ENCODE measurements at places on chromosomes 13 and 19.

DNA sequence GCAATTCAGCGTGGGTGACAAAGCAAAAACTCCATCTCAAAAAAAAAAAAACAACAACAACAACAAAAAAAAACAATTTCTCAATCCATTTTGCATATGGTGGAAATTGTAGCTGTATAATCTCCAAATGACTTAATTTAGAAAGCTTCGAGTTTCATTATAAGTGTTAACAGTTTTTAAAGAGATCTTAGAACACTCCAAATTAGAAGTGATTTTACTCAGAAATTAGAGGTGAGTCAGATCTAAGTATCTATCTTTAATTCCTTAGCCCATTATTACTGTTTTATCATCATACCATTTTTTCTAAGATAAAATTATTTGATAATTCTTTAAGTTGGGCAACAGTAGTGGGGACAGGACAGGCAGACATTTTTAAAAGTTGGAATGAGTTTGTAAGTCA is 60.5 kb downstream of the ZMYM2 start:
- no peak for DNase-seq

GRCh38 chr19:1862424-1863327 is 703 bp downstream of the KLF16 start:
- DNase-seq, result no peak

GRCh38 chr19:10871711-10872545 is 575 bp downstream of the CARM1 start:
- no peak for DNase-seq

DNA sequence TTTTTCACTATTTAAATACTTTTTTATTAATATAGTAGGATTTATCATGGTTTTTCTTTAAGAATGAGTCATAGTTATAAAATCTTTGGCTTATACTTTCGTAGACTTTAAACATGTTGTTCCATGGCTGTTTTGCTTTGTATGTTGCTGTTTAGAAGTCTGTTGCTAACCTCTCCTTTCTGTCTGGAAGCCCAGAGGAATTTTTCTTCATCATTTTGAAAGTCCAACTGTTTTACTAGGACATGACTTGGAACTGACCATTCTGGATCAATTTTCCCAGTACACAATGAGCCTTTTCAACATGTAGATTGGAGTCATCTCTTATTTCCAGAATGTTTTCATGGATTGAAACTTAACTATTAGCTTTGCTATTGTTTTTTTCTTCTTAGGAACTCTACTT is 7.9 kb downstream of the CAB39L start:
- DNase-seq, result no peak

DNA sequence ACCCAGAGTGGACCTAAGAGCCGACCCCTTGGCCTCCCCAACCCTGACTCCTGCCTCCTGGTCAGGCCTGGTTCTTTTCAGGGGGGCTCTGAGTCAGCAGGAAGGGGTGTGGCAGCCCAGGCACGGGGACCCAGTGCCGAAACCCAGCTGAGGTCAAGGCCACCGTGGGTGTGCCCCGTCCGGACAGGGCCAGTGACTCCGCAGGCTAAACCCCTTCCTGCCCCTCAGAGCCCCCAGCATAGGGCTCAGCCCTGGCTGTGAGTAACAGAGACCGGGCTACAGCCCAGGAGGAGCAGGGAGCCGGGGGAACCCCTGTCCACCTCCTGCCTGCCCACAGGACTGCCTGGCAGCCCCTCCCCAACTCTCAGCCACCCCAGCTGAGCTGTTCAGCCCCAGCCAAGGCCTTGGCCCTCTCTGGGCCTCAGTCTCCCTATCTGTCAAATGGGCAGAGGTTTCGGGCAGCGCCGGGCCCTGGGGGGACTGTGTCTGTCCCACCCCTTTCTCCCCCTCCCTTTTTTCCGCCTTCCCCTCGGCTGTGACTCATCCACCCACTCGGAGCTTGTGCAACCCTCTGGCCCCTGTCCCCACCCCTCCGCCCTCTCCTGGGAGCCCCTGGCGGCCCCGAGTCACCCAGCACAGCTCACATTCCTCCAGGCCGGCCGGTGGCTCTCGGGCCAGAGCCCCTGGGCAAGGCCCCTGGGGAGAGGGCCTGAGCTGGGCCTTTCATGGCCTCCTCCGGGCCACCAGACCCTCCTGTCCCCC is 8.6 kb downstream of the ZBTB7A start:
- peak; percentile 79 for DNase-seq

DNA sequence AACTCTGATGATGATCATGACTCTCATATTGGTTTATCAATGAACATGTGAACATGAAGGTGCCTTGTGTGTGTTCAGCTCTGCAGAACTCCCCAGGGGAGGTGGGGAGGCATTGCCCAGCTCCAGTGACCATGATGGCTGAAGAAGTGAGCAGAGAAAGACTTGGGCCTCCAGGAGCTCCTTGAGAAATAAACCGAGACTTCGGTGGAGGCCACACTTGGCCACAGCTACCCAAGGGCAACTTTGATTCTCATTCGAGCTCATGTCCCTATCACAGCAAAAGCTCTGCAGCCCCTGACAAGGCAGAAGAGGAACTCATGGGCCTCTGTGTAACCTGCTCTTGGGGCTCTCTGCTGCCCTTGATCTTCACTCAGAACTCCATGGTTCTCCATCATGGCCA is 44.1 kb upstream of the ZNF536 start:
- DNase-seq, result no peak

DNA sequence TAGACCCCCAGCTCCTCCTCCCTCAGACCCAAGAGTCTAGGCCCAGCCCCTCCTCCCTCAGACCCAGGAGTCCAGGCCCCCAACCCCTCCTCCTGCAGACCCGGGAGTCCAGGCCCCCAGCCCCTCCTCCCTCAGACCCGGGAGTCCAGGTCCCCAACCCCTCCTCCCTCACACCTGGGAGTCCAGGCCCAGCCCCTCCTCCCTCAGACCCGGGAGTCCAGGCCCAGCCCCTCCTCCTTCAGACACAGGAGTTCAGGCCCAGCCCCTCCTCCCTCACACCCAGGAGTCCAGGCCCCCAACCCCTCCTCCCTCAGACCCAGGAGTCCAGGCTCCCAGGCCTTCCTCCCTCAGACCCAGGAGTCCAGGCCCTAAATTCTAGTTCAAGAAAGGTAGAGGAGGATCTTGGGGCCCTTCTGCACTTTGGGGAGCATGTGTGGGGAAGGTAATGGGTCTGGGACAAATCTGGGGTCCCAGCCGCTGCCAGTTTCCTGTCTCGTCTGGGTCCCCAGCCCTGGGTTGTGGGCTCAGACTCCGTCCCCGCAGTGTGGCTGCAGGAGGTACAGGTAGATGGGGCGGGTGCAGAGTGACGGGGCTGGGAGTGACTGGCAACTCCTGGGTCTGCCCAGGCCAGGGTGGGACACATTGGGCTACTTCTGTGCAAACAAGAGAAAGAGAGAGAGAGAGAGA is 3.2 kb upstream of the TMEM190 start:
- DNase-seq, result no peak

DNA sequence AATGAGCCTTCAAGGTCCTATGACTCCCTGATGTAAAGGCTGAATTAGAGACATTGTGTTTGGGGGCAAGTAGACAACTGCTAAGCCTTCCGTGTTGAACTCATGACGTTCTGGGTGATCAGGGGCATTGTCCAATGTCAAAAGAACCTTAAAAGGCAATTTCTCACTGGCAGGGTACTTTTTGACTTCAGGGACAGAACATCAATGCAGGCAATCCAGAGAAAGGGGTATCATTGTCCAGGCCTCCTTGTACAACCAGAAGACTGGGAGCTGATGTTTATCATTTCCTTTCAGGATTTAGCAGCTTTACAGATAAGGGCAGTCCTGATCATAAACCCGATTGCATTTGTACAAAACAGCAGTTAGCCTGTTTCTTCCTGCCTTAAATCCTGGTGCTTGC is 25.0 kb upstream of the SMAD9 start:
- DNase-seq, result no peak

DNA sequence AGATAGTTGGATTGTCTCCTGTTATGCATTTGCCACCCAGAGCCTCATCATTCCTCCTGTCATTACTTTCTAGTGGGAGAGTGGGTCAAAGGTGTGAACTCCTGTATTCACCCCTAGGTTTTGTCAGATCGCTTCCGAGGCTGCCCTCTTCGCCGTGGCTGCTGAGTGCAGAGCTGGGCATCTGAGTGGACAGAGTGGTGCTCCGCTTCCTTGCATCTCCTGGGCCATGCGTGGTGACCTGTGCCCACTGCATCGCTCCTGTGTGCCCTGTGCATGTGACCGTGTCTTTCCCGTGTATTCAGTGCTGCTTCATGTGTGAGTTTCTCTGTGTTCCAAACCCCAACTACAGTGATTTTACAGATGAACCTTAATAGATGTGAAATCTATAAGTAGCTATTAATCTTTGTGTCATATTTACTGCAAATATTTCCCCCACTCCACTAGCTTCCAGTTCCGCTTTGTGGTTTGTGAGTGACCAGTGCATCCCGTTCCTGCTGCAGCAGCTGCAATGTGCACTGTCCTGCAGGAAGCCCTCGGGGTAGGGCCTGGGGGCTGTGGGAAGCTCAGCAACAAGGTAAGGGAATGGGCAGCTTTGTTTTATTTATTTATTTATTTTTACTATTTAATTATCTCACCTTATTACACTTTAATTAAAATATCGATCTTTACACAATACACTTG is 53.1 kb downstream of the C13orf46 start:
- no peak for DNase-seq

DNA sequence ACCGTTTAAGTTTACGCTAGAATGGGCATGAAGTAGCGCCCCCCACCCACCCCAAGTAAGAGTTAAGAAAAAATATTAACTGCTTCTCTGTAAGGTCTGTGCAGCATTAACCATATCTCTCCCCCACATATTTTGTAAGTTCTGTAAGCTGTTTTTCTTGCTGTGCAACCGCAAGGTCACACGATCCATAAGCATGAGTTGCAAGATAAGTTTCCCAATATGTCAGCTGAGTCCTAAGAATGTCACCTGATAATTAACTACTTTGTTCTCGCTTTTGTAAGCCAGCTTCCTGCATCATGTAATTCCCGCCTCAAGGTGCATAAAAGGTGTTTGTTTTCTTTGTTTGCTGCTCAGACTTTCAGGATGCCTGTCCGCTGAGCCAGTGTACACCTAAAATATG is 187.0 kb downstream of the MYO16 start:
- no peak for DNase-seq

- peak; percentile 24 for DNase-seq
Observed at GRCh38 chr19:27974082-27974513, 1238.9 kb downstream of the UQCRFS1 start.

DNA sequence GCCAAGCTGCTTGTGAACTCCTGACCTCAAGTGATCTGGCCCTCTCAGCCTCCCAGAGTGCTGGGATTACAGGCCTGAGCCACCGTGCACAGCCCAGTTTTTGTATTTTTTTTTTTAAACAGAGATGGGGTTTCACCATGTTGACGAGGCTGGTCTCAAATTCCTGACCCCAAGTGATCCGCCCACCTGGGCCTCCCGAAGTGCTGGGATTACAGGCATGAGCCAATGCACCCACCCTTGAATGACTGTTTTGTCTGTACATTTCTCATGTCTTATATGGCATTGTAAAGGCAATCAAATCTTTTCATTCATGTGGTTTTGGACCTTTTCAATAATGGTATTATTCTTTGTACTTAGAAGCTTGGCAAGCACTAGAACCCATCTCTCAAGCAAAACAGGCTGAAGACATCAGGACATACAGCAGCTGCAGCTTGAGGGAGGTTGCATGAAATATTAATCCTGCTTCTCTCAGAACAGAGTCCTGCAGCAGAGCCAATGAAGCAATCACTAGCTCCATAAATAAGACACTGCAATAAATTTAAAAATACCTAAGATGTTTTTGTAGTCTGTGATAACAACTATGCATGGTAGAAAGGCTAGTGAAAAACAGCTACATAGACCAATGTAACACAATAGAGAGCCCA is 209.9 kb downstream of the TUBA3C start:
- DNase-seq, result no peak

- no peak for DNase-seq
Observed at GRCh38 chr13:108018371-108018870, 196.9 kb downstream of the LIG4 start.

DNA sequence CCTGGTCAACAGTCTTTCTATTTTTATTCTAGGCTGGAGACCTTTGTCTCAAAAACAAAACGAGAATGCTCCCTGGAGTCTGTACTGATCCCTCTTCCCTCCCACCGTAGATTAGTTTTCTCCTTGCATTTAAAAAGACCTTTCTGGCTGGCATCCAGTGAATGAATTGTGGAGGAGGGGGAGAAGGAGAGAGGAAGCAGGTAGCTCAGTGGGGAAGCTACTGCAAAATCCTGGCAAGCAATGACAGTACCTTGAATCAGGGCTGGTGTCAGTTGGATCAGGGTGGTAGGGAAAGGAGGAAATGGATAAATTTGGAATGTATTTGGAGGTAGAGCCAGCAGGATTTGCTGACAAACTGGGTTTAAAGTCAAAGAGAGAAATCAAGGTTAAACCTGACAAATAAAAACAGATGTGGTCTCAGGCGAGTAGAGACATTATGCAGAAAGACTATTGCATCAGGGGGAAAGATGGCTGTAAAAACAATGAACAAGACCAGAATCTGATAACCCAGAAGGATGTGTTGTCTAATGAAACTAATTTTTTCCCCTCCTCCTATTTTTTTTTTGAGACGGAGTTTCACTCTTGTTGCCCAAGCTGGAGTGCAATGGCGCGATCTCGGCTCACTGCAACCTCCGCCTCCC is 3.5 kb upstream of the CYP2S1 start:
- DNase-seq, result no peak

GRCh38 chr19:12139269-12139668 is 881 bp downstream of the ZNF20 start:
- DNase-seq, result peak; percentile 19

DNA sequence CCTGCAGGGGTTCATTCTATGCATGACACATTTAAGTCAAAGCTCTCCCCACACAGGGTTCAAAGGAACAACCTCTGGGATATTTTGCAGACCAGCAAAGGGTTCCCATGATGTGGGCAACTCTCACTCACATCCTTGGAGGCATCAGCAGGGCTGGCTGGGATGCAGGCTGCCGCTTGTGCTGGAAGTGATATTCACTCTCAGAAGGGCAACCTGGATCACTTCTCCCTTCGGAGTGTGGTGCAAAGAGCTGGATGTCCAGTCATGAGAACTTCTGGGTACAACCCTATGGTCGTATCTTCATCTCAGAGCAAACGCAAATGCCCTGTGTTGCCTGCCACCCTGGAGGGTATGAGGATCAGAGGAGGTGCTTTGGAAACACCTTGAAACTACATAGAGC is 98.6 kb downstream of the ZDHHC20 start:
- no peak for DNase-seq

GRCh38 chr19:50158577-50158976 is 4.5 kb downstream of the IZUMO2 start:
- DNase-seq, result no peak

DNA sequence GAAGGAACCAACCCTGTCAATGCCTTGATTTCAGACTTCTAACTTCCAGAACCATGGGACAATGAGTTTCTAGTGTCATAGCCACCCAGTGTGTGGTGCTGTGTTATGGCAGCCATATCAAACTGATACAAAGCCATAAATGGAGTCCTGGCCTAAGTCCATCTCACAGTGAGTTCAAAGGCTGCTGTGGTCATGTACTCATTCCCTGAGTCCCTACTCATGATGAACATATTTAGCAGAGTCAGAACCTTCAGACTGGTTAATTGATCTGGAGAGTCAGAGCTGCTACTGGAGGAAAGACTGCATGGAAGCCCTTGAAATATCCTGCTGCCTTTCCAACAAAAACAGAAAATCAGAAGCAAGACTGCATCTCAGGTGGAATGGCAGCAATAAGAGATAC is 39.2 kb upstream of the CSNK1A1L start:
- peak; percentile 83 for DNase-seq

GRCh38 chr19:55091126-55091910 is 15.6 kb downstream of the EPS8L1 start:
- DNase-seq, result no peak

All from astrocyte of the spinal cord (primary cell).